ENCODE measurements at places on chromosomes 16 and 17.

DNA sequence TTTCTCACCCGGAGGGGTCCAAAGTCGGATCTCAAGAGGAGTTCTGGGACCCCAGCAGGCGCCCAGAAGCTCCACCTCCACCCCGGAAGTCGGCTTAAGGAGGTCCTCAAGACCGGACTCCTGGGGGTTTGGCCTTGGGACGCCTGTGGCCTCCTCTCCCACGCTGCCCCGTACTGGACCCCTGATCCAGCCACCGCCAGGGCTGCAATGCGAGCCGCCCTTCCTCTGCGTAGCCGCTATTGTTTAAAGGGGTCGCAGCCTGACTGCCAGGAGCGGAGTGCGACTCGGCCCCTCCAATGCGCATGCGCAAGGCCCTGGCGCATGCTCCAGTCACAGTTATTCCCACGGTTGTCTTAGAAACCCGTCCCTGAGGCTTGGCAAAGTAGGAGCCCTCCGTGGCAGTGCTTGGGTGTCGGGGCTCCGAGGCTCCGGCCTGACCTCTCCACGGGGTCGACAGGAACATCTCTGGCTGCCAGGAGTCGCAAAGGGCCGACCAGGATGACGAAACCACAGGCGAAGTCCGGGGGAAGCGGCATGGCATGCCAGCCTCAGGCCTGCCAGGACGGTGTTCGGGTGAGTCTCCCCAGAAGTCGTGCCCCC lies 719.0 kb downstream of the KCNJ18 start:
- DNase-seq: no peak

DNA sequence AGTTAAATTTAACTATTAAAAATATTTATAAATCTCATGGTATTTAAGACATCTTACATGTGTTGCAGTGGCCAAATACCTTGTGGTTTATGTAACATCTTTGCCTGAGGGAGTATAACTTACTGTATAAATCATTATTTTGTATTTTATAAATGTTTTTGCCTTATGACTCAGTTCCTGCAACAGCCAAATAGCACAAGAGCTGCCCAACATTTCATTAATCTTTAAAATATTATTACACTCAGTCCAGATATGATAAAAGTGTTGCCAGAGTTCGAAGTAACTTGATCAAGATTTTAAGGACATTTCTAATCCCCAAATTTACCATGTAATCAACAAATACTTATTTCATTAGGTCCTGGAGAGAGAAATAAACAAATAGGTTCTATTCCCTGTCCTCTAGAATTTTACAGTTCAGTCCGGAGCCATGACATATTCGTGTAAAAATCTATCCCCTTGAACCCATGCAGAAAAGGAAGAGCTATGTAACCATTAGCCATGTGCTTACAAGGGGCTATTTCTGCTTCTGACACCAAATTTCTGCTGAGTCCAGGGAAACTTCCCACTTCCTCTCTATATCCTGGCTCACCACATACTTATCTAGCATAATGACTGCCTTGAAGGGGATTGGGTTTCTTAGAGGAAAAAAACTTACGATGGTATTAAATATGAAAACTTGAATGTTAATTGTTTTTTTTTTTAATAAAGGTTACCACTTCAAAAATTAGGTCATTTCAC lies 44.0 kb downstream of the IRX6 start:
- no peak for DNase-seq

DNA sequence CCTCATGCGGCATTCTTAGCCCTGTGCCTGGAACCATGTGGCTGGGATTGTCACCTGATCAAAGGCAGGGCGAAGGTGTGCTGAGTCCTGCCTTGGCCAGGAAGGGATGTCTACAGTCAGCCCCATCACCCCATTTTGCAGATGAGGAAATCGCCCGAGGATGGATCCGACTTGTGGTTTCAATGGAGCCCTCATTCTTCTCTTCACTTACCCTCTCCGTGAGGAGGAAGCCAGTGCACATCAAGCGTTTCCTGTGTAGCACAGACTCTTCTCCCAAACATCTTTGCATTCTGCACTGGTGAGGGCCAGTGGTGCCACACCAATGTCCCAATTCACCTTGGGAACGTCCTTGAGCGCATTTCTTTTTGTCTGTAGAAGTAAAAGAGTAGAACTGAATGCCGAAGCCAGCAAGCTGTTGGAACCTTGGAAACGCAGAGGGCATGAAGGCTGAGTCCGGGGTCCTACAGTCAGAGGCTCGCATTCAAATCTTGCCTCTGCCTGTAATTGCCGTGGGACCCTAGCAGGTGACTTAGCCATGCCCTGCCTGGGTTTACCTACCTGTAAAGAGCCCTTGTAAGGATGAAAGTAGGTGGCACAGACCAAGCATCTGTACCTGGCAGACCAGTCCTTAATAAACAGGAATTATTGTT lies 85.4 kb downstream of the IRF8 start:
- DNase-seq: no peak

DNA sequence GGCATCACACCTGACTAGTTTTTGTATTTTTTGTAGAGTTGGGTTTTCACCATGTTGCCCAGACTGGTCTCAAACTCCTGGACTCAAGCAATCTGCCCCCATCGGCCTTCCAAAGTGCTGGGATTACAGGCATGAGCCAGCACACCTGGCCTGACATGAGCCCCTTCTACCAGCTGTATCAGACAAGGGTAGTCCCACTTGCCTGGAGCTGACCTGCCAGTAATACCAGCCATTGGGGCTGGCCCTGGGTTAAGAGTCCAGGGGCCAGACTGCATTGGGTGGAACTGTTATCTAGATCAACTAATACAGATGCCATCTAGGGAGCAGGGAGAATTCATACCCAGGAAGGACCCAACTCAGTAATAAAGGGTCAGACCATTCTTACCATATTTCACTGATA lies 28.1 kb downstream of the WSB1 start:
- DNase-seq: no peak

GRCh38 chr16:11094075-11094856 lies 149.9 kb downstream of the CLEC16A start:
- no peak for DNase-seq

GRCh38 chr16:74053826-74054225 lies 242.8 kb upstream of the PSMD7 start:
- no peak for DNase-seq

DNA sequence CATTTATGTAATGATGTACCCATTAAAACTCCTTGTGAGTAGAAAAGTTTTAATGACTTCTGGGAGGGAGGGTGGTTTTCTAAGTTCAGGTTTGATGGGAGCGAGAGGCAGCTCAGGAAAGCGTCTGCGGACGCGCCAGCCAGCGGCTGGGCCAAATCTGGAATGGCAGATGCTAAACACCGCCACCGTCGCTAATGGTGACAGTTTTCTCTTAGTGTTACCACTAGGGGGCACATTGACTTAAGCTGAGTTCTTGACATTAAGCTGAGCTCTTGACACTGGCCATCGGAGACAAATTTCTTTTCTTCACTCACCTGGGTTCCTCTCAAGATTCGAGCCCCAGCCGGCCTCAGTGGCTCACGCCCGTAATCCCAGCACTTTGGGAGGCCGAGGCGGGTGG lies 6.7 kb downstream of the TRPV1 start:
- DNase-seq: peak; percentile 42

DNA sequence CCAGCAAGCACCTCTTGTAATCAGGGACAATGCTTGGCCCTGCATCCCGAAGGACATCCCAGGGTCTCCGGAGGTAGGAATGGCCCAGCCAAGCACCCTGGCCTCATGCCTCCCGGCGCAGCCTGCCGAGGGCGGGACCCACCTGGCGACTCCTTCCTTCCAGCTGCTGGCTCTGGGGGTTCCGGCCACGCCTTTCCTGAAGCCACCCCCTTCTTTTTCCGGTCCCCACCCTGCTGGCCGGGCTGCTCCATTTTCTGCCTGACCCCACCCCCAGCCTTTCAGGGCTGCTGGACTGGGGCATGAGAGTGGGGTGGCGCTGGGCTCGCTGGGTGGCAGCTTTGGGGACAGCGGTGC lies 22.5 kb upstream of the CIBAR2 start:
- no peak for DNase-seq

All from fibroblast of mammary gland (primary cell).